ENCODE measurements at places on chromosomes 3 and 15.
A peak's percentile ranks its signal among the peaks of the same experiment; 100 is the strongest.

DNA sequence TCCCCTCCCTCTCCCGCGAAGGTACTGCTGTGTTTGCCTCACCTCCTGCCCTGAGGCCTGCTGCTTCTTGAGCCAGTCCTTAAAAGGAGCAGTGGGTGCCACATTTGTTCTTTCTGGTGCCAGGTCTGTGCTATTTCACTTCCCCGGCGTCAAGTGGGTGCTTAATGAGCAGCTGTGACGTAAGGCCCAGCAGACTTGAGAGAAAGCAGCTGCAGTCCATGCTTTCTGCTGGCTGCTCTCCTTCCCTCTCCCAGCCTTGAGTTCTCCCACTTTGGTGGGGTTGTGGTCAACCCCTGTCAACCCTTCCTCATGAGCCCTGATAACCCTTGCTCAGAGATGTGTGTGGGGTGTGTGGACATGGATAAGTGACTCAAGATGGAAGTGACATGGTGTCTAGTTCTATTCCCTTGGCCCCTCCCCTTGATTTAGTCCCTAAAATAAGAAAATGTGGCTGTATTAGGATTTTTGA, 6.9 kb downstream of the INAFM2 start:
- peak; percentile 61 for DNase-seq

DNA sequence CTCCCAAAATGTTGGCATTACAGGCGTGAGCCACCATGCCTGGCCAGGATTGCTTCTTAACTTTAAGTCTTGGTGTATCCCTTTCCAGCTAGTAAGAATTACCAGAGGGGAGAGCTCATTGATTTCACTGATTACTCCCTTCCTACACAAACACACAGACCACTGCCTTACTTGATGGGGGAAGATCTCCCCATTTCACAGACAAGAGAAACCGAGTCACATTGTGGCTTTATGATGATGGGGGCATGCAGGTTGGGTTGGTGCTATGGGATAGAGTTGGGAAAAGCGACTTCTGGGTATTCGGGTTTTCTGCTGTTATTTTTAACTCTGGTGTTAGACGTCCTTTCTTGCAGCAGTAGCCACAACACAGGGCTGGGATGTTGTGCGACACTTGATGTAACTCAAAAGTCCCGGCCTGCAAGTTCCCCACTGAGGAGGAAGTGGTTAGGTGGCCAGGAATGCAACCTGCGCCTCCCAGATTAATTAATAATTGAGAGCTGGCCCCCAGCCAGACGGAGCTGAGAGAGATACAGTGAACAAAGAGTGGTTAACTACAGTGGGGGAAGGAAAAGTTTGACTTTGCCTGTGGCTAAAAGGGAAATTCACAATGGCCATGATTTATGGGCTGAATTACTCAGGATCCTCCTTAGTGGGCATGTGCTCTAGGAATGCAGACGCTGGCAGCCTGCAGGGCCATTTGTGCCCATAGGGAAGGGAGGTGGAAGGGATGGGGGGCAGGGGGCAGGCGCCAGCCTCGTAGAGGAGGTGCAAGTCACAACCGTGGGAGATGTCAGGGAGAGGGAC, 63.6 kb downstream of the SMAD6 start:
- peak; percentile 82 for DNase-seq

GRCh38 chr15:100104245-100104644, 237.5 kb downstream of the ADAMTS17 start:
- DNase-seq, result no peak

DNA sequence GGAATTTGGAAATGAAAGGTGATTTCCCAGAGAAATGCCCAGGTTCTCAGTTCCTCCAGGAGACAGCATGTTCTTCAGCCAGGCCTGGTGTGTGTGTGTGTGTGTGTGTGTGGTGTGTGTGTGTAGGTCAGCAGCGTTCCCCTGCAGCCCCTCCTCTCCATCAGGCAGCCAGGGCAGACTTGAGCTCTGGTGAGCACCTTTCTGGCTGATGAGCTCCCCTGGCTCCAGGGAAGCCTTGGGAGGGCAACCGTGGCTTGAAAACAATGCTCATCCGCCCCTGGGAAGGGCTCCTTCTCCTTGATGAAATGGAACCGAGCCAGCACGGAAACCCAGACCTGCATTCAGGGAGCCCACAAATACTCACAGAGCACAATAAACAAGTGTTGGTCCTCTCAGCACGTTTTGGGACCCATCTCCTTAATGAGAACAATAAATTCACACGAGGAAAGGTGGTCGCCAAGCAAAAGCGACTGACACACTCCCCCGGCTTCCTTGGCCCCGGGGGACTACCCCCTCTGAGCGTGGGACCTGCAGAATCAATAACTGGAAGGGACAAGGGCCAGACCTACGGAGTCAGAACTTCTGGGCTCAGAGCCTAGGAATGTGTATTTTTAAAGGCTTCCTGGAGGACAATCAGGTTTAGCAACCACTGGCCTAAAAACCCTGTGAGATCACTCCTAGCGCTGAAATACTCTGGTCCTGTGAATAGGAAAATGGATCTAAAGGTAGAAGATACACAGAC, 38.6 kb upstream of the HES1 start:
- DNase-seq, result no peak

DNA sequence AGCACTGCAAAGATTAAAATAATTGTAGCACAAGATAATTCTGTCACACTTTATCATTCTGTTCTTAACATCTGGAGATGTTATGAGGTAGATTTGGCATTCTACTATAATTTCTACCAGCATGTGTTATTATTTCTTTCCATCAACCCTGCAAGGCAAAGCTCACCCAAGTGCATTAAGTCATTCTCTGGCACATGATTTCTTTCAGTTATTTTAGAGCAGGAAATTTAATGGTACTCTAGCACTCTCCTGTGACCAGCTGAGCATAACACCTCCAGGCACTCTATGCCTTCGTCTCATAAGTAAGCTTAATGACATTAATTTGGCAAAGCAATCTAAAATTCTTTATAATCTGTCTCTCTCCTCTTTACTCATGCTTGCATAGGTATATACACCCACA, 300.2 kb upstream of the GPR149 start:
- DNase-seq, result no peak

GRCh38 chr3:30256474-30256873, 349.9 kb upstream of the TGFBR2 start:
- no peak for DNase-seq

DNA sequence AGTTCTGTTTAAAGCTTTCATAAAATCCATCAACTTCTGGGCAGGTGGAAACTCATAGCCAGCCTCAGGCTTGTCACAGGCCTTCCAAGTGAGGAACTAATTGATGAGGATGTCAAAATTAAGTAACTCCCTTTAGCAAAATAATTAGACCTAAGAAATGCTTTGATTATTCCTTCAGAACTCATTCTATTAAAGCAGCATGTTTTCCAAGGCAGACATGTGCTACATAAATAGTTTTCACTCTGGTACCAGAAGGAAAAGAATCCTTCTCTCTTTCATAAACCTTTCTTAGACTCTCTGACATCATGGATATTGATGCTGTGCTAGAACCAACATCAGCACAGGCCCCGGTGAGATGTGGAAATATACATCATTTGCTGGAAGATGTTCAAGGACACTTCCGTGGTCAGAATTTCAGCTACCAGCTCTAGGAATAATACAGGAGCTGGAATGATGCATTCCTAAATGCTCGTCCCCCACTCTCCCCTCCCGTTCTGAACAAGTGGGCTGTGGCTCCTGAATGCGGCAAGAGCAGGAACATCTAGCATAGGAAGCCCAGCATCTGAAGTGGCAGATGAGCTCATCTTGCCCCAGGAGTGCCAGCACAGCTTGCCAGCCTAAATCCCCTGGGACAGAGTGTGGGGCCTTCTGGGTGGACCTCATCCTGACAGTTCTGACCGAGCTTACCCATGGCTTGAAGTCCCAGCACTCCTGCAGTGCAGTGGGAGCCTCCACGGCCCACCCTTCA, 82.4 kb downstream of the WWTR1 start:
- peak; percentile 3 for DNase-seq

GRCh38 chr3:126907557-126907956, 75.4 kb upstream of the PLXNA1 start:
- no peak for DNase-seq

DNA sequence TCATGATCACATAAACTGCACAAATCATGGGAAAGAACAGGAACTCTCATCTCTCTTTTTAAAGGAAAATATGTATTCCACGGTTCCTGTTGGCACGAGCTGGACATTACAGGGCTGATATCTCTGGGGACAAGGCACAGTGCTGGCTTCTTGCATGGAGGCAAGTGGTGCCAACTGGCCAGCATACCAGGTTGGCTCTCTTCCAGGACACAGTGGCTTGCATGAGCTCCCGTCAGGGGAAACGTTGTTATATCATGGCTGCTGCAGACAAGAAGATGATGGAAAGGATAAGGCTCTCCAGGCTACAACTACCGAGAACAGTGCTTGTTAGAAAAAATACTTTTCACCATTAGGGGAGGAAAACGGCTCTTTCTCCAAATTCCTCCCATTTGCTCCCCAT, 283.9 kb downstream of the RORA start:
- no peak for DNase-seq

DNA sequence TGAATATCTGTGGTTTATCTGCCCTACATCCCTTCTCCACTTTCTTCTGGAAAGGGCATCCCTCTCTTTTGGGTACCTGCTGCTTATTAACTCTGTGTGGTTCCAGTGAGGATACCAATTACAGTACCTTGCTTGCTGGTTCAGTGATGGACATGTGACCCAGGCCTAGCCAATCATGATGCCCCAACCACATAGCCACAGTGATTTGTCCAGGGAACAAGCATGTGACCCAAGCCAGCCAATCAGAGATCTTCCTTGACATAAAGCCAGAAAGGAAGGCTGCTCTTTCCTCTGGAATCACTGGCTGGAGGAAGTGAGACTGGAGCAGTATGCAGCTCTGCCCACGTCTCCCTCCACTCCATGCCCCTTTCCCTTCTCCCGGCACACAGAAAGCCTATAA, 10.9 kb upstream of the TMEM158 start:
- DNase-seq, result no peak

GRCh38 chr3:127337911-127338531, 50.2 kb upstream of the PRR20G start:
- no peak for DNase-seq

- no peak for DNase-seq
Observed at GRCh38 chr3:140403608-140404007, 274.3 kb upstream of the TRIM42 start.

- no peak for DNase-seq
Observed at GRCh38 chr15:88794001-88794400, 9.2 kb upstream of the ACAN start.

DNA sequence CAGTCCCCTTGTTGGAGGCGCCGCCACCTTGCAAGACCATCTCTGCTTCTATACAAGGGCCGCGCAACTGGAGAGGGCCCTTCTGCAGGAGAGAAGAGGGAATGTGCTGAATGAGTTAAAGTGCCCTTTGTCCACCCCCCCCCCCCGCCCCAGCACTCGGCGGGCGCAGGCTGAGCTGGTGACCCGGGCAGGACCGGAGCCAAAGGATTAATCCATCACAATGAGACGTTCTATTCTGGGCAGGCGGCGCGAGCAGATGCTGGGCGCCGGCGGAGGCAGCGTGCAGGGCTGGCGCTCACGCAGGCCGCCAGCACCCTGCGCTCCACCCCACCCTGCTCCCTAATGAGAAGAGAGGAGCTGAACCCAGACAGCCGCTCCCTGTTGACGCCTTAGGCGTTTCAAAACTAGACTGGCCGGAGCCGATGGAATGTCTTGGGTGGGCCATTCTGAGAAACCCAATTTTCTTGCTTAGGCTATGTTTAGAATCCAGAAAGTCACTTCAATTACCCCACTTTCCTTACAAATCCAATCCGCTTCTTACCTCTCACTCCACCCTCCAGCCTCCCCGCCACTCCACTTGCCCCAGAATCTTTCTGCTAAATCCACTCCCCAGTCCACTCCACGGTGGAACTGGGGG, 32.9 kb downstream of the GJD2 start:
- no peak for DNase-seq

DNA sequence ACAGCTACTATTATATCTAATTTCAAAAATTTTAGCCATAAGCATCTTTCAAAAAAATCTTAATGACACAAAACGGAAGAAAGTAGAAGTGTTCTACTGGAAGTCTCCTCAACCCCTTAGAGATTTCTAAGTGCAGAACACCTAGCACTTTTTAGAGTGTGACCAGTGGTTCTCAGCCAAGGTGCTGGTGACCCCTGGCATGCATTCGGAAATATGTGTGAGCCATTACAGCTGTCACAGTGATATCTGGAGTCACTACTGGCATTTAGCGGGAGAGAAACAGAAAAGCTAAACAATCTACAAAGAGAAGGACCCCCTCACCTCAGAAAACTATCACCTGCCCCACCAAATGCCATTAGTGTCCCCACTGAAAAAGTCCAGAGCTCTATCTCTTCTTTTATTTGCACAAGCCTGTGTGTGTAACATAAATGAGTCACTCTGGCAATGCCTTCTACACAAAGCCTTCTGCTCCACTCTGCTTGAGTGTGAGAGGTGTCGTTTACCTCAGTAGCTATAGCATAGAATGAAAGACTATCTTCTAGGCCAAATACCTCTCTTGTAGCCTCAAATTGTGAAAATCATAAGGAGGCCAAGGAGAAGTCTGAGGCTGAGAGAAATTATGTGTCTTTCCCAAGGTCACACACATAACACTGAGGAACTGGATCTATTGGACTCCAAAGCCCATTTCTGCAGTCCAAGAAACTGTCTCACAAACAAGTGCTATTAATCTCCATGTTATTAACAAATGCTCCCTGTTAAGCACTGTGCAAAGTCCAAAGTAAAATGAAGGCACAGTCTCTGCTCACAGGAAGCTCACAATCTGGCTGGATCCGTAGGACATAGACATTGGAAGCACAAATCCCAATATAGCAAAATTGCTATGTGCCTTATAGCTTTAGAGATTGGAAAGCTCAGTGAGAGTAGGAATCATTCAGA, 28.5 kb upstream of the KCNMB2 start:
- no peak for DNase-seq

GRCh38 chr15:31271711-31272557, 54.7 kb upstream of the KLF13 start:
- DNase-seq, result no peak

GRCh38 chr3:119500901-119501300, 2.6 kb downstream of the TIMMDC1 start:
- DNase-seq, result no peak

DNA sequence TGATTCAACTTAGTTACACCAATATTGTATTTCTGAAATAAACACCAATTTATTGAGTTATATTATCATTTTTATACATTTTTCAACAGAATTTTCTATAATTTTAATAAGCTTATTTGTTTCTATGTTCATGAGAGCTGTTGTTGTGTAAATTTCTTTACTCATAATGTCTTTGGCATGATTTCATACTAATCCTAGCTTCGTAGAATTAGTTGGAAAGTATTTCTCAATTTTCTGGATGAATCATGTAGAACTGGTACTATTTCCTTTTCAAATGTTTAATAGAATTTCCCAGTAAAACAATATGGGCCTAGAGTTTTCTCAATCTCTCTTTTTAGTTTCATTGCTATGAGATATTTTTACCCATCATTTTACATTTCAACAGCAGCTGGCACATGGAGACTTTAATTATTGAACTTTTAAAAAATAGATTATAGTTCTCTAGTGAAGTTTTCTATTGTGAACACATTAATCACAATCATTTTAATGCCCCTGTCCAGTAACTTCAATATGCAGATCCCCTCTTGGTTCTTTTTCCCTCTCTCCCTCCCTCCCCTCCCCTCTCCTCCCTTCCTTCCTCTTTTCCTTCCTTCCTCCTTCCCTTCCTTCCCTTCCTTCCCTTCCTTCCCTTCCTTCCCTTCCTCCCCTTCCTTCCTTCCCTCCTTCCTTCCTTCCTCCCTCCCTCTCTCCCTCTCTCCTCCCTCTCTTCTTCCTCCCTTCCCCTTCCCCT, 1357.1 kb downstream of the ZPLD1 start:
- no peak for DNase-seq

Data from NB4 (cell line).